ENCODE measurements at places on chromosomes 5 and 9. TPM values are rescaled to one million over a fixed set of nuclear protein-coding genes. Genes with fewer than 3 reads are reported as not detected.

DNA sequence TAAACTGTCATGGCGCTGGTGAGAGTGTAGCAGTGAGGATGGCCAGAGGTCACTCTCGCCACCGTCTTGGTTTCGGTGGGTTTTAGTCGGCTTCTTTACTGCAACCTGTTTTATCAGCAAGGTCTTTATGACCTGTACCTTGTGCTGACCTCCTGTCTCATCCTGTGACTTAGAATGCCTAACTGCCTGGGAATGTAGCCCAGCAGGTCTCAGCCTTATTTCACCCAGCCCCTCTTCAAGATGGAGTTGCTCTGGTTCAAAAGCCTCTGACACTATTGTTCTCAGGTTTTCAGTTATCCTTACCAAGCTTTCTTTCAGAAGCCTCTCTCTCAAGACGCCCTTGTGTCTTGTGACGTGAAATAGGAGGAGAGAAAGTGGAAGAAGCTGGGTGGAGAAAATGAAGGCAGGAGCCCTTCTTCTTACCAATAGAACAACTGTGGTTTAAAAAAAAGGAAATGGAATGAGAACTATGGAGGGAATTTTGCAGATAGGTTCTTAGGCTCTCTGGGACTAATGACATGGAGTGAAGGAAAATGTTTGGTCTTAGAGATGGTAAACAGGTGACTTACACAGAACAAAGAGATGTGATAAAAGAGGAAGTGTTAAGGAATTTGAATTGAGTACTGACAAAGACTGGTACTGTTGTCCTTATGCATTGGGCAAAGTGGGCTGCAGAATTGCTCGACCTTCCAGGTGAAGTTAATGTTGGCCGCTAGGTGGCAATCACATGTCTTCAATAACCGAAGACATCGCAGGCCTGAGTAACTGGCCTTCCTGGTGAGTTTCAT lies 133.3 kb upstream of the RAI14 start:
- H3K36me3 ChIP-seq: no peaks in the 10 kb centered on the region
- H3K27ac ChIP-seq: peak overlapping the region; percentile 17
- H3K4me3 ChIP-seq: no peak overlapping the region
- H3K27me3 ChIP-seq: no peaks in the 10 kb centered on the region
- H3K4me1 ChIP-seq: peaks cover 33% of the 10 kb centered on the region

GRCh38 chr5:169006842-169007790 lies 293.8 kb downstream of the SLIT3 start:
- no peaks in the 10 kb centered on the region for H3K4me1 ChIP-seq
- no peak overlapping the region for H3K27ac ChIP-seq
- H3K27me3 ChIP-seq: peaks cover 4% of the 10 kb centered on the region
- DNase-seq: no peak

SLC28A3 gene
- polyA plus RNA-seq: 0.22 TPM

- DNase-seq: no peak
- no peak overlapping the region for H3K4me3 ChIP-seq
- no peaks in the 10 kb centered on the region for H3K4me1 ChIP-seq
- H3K27me3 ChIP-seq: no peaks in the 10 kb centered on the region
- H3K36me3 ChIP-seq: no peaks in the 10 kb centered on the region
These were observed 67.9 kb upstream of the TARS1 start for GRCh38 chr5:33372721-33373472.

DNA sequence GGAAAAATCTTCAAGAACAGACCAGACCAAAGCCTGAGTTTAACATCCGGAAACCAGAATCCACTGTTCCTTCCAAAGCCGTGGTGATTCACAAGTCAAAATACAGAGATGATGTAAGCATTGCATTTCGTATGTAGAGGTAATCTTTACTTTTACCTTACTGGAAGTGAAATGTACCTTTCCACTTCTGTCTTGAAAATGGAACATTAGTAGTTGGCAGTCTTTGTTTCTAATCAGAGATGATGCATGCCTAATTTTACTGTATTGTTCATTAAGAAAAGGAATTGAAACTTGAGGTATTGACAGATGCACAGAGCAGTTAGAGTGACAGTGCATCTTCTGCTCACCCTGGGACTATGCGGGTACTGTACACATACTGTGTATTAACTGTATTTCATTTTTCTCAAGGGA lies 34.6 kb downstream of the HABP4 start:
- H3K27ac ChIP-seq: no peak overlapping the region
- no peak overlapping the region for H3K4me3 ChIP-seq
- no peaks in the 10 kb centered on the region for H3K27me3 ChIP-seq
- DNase-seq: no peak

DNA sequence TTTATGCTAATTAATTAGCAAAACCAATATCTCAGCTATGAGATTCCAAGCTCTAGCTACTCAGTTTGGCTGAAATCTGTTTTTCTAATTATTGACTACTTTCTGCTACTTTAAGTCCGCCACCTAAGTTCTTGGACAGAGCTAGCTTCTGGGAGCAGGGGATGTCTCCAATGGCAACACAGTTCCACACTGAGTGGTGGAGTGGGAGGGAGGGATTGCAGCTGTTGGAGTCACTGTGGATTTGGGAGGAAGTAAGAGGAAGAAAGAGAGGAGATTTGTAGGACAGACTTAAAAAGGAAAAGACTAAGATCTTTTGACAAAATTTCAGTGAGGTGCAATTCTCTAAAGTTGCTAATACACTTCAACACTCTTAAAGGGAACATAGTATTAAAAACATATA lies 450.8 kb downstream of the NFIB start:
- DNase-seq: no peak
- H3K4me3 ChIP-seq: no peak overlapping the region
- no peak overlapping the region for H3K27ac ChIP-seq
- no peaks in the 10 kb centered on the region for H3K36me3 ChIP-seq

MAPK9 gene
- polyA plus RNA-seq: 13.9 TPM

DNA sequence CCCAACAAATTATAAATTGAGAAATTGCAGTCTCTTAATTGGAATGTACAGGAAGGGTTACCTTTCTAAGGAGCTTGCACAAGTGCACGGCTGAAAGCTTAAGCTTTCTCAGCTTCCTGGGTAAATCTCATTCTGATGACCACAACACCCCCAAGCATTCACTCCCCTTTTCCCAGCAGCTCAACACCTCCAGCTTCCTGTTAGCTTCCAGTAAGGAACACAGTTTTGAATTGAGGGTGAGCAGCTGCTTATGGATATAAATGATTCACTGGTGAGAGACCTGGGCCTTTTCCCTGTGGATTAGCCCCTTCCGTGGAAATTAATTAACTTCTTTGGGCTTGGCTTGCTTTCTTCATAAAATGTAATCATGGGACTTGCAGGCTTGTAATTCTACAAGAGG lies 101.2 kb downstream of the SLC28A3 start:
- no peaks in the 10 kb centered on the region for H3K36me3 ChIP-seq
- no peaks in the 10 kb centered on the region for H3K4me1 ChIP-seq
- H3K27ac ChIP-seq: no peak overlapping the region
- H3K4me3 ChIP-seq: no peak overlapping the region

MARVELD2 gene
- 0.12 TPM for polyA plus RNA-seq

GRCh38 chr5:124796495-124796894 lies 50.1 kb upstream of the ZNF608 start:
- no peak for DNase-seq
- H3K27me3 ChIP-seq: no peaks in the 10 kb centered on the region
- H3K4me1 ChIP-seq: no peaks in the 10 kb centered on the region
- no peak overlapping the region for H3K4me3 ChIP-seq

KIAA1958 gene
- polyA plus RNA-seq: 0.53 TPM

REEP2 gene
- 0.54 TPM for polyA plus RNA-seq

SLC36A2 gene
- 0.02 TPM for polyA plus RNA-seq

Measured in spleen (tissue), 13 donors.